ENCODE measurements at places on chromosomes 16 and 17.

DNA sequence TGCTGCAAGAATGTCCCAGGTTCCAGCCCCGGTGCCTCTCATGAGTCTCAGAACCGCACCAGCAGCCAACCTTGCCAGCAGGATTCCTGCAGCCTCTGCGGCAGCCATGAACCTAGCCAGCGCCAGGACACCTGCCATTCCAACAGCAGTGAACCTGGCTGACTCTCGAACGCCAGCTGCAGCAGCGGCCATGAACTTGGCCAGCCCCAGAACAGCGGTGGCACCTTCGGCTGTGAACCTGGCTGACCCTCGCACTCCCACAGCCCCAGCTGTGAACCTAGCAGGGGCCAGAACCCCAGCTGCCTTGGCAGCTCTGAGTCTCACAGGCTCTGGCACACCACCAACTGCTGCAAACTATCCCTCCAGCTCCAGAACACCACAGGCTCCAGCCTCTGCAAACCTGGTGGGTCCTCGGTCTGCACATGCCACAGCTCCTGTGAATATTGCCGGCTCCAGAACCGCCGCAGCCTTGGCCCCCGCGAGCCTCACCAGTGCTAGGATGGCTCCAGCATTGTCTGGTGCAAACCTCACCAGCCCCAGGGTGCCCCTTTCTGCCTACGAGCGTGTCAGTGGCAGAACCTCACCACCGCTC lies 9.8 kb downstream of the ELOB start:
- DNase-seq, result no peak

DNA sequence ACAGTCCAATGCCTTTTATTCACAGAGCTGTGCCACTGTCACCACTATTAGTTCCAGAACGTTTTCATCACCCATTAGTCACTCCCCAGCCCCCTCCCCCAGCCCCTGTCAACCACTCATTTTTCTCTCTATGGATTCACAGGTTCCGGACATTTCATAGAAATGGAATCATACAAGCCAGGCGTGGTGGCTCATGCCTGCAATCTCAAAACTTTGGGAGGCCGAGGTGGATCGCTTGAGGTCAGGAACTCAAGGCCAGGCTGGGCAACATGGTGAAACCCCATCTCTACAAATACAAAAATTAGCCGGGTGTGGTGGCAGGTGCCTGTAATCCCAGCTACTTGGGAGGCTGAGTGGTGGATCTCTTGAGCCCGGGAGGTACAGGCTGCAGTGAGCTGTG lies 759 bp upstream of the PAM16 start:
- no peak for DNase-seq

GRCh38 chr17:8164815-8165131 lies 2.0 kb upstream of the VAMP2 start:
- DNase-seq, result no peak

- peak; percentile 74 for DNase-seq
These were observed 29.3 kb downstream of the MXRA7 start for GRCh38 chr17:76681222-76682137.

GRCh38 chr16:1137604-1138003 lies 15.3 kb upstream of the CACNA1H start:
- no peak for DNase-seq

- no peak for DNase-seq
These were observed 51.4 kb upstream of the ENDOV start for GRCh38 chr17:80363518-80364090.

DNA sequence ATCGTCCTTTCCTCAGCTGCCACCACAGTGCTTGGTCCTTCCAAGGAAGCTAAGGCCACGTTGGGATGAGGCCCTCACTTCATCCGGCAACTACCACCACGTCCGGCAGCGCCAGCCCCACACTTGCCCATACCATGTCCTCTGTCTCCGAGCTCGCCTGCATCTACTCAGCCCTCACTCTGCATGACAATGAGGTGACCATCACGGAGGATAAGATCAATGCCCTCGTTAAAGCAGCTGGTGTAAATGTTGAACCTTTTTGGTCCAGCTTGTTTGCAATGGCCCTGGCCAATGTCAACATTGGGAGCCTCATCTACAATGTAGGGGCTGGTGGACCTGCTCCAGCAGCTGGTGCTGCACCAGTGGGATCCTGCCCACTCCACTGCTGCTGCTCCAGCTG lies 44.9 kb downstream of the TTC19 start:
- no peak for DNase-seq

DNA sequence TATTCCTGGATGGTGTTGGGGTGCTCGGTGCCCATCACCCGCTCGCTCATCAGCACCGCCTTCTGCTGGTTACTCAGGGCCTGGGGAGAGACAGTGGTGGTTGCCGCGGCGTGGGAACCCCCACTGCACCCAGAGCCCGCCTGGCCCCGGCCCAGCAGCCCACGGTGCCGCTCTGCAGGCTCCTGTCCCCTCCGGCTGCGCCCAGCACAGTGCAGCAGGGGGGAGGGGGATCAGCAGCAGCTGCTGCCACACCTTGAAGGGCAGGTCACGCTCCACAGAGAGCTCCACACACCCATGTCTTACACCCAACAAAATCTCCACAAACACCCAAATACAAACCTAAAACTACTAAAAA lies 18.8 kb downstream of the CLUH start:
- no peak for DNase-seq

- no peak for DNase-seq
These were observed 17.5 kb upstream of the TRAP1 start for GRCh38 chr16:3734758-3735221.

DNA sequence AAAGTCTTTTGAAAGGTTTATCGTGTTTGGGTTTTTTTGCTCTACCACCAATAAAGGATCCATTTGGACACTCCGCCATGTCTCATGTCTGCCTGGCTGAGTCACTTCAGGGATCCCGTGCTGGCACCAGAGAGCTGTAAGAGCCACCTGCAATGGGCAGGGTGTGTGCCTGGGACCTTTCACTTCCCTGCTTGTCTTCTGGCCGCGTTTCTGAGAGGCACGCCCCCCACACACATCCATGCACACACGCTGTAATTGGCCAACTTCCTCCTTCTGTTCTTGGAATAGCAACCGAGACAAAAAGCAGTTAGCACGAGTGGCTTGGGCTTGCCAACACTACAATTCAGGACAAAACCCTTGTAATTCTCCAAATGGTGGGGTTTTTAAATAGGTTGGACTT lies 9.8 kb upstream of the SOST start:
- no peak for DNase-seq

GRCh38 chr16:73408716-73409115 lies 360.8 kb upstream of the ZFHX3 start:
- DNase-seq, result no peak

- no peak for DNase-seq
These were observed 5.1 kb downstream of the ZFPM1 start for GRCh38 chr16:88458039-88458772.

DNA sequence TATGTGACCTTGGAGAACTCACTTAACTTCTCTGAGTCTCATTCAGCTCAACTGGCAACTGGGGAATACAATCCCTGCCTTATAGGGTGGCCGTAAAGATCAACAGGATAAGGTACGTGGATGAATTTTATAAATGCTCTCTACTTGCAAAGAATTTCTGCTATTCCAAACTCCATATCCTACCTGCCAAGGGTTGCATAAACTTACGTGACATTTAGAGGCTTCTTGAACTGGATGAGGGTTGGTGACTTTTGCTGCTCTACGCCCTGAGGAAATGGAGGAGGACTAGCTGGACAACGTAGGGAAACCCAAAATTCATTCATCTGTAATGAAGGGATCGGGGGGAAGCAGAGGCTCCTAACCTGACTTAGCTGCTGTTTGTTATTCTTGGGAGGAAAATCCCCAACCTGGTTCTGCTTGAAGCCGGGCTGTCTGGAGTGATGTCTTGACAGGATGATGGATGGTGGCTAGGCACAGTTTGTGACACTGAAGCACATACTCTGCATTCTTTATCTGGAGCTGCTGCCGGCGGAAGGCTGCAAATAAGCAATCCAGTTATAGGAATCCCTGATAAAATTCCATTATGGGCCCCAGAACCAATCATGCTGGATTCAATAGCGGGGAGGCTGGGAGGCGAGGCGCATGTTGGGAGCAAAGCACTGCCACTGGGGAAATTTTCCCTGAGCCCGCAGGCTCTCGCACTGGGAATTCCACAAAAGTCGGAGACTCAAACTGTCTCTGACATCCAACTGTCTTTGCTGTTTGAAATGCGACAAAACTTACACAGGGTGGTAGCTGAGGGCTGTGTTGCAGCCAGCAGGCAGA lies 94.7 kb upstream of the SDK2 start:
- DNase-seq, result no peak

DNA sequence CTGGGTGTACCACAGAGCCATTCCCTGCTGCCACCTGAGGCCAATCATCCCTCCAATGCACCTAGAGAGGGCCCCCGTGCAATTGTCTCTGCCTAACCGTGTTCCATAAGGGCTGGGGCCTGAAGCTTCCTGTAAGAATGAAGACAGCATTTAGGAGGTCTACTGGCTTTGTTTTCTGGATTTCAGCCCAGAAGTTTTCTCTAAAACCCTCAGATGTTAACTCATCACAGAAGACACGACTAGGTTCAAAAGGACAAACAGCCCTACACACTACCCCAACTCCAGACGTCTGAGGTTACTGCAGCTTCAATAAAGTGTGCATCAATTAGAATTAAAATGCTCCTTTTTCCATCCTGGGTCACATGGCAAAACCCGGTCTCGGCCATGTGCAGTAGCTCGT lies 10.8 kb upstream of the DRG2 start:
- no peak for DNase-seq

GRCh38 chr16:47726031-47726675 lies 265.0 kb downstream of the PHKB start:
- DNase-seq, result no peak

GRCh38 chr16:89761304-89761922 lies 40.1 kb downstream of the ZNF276 start:
- no peak for DNase-seq

DNA sequence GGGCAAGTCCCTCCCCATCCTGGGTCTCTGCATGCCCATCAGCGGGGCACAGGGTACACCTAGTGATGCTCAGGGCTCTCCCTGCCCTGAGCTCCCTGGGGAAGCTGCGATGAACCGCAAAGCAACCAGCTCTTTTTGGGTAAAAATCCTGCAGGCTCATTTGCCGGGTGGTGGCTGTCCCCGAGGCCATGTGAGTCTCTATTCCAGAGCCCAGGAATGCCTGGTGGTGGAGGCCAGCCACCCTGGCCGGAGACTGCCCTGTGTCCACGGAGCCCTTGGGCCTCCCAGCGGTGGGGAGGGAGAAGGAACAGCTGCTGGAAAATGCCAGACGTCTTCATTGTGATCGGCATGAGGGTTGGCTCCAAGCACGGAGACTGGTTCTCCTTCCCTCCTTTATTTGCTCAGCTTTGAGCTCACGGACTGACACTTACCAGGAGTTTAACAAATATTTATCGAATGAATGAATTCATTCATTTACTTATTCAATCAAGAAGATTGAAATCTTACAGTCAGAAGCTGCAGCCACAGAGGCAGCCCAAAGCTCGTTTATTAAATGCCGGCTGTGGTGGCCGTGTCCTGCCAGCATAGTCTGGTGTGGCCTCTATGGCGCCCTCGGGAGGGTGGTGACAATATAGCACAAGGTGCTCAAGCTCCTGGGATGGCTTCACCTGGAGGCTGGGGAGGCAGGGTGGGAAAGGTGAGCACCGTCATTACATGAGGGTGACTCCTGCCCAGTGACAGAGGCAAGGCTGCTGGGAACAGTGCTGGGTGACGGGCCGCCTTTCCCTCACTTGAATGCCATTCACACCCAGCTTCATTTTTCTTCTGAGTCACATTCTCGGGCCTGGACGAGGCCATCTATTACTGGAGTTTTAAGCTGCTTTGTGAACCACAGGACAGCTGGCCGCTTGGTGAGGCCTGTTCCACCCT lies 31.1 kb upstream of the JPH3 start:
- DNase-seq, result no peak

GRCh38 chr16:80682421-80683070 lies 121.9 kb downstream of the CDYL2 start:
- DNase-seq, result no peak

DNA sequence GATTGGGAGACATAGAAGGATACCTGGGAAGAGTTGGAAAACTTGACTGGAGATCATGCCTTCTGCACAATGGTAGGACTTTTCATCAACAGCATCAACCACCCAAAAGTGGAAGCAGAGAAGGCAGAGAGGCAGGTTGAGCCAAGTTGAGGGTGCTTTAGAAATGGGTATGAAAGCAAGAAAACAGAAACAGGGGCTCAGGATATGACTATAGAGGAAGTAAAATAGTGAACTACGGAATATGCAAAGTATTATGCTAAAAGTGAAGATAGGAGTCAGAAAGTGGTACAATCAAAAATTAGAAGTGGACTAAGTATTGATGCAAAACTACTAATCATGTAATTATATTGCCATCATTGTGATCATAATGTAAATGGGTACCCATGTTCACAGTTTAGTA lies 16.1 kb upstream of the ARHGAP44 start:
- DNase-seq, result no peak

DNA sequence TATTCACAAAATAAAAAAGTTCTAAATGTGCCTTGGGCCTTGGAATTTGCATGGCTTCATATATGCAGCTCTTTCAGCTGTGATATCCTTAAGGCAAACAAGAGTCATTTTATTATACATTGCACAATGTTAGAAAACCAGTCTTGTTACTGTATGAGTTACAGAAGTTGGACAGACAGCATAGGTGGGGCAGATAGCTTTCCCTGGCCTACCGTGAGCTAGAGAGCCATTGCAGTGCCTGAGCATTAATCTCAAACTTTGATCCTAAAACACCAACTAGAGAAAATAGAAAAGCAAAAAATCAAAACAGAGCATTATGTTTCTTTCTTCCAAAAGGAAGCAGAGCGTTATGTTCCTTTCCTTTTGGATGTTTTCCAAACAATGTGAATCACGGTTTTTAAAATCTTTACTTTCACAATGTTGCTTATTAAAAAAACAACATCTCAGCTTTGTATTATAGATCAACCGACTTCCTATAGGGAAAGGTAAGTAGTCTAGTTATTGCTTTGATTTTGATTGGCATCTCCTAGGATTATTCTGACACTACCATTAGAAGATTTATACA lies 32.2 kb downstream of the ARHGAP44 start:
- DNase-seq, result no peak

GRCh38 chr17:81516439-81516838 lies 3.8 kb upstream of the ACTG1 start:
- no peak for DNase-seq

GRCh38 chr17:10123093-10123492 lies 75.3 kb downstream of the GAS7 start:
- no peak for DNase-seq

- no peak for DNase-seq
These were observed 67.1 kb downstream of the ARHGAP44 start for GRCh38 chr17:12856416-12856815.

DNA sequence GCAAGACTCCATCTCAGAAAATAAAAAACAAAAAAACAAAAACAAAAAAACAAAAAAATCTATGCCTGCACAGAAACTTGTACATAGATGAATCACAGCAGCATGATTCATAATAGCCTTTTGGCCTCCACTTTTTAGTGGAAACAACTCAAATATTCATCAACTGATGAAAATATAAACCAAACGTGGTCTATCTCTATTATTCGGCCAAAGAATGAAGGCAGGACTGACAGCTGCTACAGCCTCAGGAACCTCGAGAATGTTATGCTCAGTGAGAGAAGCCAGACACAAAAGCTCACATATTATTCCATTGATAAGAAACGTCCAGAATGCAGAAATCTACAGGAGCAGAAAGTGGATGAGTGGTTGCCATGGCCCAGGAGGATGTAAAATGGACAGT lies 19.8 kb downstream of the PPL start:
- DNase-seq, result no peak

- DNase-seq, result no peak
These were observed 4.3 kb downstream of the SPATA2L start for GRCh38 chr16:89697161-89697615.

- DNase-seq, result no peak
These were observed 37.2 kb upstream of the C16orf82 start for GRCh38 chr16:27029525-27029924.

All from effector memory CD8-positive, alpha-beta T cell (primary cell).